ENCODE measurements at places on chromosomes 16 and 17.

DNA sequence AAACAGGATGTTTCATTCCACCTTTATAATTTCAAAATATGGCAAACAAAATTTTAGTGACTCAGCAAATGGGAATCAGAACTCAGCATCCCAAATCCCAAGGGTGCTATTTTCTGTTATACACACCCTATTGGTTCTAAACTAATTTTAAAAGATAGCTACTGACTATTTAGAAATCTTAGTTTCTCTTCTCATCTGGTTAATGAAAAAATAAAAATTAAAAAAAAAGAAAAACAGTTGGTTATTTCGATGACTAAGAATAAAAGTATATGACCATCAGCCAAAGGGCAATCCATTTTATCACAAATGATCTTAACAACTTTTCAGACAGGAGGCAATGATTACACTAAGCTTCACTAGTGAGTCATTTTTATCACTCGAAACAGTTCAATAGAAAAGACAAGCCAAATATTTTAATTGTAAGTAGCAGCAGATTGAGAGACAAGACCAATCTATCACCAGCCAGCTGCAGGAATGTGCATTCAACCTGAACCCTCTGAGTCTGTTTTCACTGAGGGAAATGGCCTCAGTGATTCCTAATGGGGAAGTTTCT, 15.2 kb downstream of the PHLPP2 start:
- DNase-seq: no peak

DNA sequence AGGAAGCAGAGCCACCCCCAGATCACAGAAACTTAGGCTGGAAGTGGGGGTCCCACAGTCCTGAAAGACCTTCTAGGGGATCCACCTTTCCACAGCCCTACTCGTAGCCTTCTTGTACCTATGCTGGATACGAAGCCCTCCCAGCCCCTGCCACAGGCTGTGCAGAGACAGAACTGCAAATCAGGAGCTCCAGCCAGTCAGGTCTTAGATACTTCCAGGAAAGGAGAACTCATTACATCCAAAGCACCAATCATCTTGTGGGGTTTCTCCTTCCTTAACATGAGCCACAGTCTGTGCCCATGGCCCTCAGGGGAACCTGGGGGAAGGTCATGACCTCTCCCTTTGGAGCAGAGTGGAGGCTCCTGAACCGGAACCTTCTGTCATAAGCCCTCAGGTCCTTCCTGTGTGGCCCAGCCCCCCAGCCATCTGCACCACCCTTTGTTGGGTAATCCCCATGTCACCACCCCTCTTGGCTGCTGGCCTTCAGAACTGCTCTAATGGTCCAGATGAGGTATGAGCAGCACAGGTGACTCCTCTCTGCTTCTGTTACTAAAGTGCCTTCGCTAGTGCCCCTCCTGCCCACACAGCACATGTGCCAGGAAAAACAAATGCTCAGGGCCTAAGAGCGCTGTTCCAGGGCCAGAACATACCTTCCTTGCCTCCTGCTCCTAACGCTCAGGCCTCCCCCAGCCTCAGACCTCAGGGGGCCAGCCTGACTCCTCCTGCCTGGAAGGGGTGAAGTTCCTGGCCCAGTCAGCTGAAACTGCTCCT, 14.6 kb downstream of the SRCIN1 start:
- no peak for DNase-seq

- no peak for DNase-seq
Measured at GRCh38 chr17:41504246-41504977, 1.0 kb downstream of the KRT13 start.

DNA sequence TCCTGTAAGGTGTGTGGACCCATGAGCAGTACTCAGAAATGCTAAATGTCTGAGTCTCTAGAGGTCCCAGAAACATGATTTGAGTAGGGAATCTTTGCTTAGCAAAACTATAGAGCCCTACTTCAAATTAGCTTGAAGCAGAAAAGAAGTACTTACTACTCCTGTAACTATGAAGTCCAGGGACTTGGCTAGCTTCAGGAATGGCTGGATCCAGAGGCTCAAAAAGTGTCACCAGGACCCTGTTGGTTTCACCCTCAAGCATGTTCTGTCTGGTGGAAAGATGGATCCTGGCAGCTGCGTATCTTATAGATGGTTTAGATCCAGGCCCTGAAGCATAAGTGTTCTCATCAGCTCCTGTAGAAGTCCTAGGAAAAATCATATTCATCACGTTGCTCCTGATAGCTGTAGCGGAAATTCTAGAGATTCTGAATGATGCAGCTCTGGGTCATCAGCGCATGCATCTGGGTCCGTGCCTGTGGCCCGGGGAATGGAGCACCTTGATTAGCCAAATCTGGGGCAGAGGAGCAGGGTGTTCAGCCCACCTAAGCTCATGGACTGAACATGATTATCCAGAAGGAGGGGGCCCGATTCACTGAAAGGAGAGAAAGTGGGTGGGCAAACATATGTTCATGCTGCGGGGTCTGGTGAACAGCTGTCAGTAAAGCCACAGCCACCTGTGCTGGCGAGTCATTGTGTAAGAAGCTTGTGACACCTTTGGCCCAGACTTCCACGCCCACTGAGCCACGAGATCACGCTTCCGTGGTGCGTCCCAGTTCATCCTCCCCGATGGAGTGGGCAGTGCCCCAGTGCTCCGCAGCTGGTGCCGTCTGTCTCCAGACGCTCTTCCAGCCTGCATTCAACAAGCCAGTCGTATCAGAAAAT, 260.6 kb downstream of the CPPED1 start:
- DNase-seq: no peak

GRCh38 chr17:3688852-3689261, 7.1 kb downstream of the P2RX5 start:
- no peak for DNase-seq

GRCh38 chr16:4746991-4747574, 12.7 kb downstream of the DNAAF8 start:
- no peak for DNase-seq

GRCh38 chr17:43402078-43402477, 3.3 kb downstream of the ARL4D start:
- DNase-seq: no peak

DNA sequence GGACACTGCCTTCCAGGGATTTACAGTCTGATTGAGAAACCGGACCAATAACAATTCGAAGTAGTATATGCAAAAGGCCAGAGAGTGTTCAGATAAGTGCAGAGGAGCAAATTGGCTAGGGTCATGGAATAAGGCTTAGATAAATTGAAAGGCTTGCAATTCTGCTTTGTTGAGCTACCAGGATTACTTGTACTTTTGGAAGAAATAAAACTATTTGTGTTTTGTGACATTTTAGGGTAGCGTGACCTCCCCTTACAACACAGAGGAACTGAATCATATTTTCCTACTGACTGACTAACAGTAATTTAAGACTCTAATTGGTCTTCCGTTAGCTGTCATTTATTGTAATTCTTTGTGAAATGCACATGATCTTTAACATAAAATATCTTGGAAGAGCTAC, 104.7 kb downstream of the PITPNC1 start:
- DNase-seq: no peak

GRCh38 chr16:87822108-87822970, 47.0 kb downstream of the SLC7A5 start:
- no peak for DNase-seq

GRCh38 chr17:78496311-78496710, 80.9 kb downstream of the DNAH17 start:
- no peak for DNase-seq

DNA sequence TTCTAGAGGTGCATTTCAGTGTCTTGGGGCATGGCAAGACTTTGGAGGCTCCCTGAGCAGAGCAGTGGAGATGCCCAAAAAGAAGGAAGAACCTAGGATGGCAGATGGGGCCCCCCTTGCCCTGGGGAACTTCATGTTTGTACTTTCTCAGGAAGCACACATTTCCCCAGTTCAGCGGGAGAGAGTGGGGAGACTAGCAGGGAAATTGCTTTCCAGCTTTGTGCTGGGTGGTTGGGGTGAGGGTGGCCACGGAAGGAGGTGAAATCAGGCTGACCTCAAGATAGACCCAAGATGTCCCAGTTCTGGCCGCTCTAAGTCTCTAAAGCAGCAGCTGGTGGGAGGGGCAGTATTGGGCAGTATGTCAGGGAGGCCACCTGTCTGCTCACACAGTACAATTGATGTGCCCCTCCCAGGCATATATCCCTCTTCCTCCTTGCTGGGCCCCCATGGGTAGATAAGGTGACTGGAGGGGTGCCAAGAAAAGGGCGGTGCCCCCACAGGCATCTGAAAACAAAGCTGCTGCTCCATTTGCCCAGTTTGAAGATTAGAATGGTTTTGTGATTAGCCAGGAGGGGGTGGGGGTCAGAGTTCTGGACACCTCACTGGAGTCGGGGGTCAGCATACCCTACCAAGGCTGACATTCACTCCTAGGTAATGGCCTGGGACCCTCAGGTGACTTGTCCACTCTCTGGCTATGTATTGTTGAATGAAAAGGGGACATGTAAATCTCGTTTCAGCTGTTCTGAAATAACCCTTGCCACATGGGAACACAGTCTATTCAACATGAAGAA, 17.1 kb upstream of the NAGLU start:
- no peak for DNase-seq

DNA sequence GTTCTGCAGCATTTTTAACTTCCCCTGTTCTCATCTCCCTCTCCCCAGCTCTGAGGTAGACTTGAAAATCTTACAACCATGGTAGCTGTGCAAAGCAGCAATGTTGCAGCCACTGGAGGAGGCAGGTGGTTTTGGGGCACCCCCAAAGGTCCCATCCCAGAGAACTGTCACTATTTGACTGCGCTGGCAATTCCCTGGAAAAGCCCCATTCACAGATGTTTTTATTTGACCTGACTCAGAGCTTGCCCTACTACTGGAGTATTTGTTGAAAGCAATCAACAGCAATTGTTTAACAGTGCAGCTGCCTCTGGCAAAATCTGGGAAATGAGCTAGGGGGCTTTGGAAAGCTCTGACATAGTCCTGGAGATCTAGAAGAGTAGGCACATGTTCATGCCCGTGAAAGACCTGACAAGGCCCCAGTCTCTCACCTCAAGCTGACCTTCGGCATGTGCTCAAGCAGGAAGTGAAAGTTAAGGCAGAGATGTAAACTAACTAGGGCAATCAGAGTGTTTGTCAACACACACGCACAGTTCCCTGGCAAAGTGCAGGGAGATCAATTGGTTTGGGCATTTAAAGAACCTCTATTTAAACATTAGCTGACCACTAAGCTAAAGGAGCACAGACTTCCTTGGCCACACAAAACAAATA, 19.7 kb upstream of the PIK3R5 start:
- DNase-seq: no peak

GRCh38 chr17:32504166-32504990, 17.6 kb downstream of the CDK5R1 start:
- DNase-seq: no peak

DNA sequence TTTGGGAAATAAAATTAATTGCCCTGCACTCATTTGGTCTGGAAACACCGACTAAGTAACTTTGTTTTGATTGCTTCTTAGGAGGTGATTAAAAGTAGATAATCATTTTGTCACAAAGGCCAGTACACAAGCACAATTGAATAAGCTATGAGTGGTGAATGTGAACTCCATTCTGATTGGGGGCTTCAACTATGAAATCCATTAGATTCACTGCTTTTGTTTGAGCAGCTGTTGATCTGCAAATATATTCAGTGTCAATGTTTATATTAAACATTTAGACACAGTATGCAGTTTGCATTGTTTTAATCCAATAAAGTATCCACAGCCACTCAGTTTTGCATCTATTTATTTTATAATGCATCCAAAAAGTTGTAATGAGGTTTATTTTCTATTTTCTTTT, 817.5 kb downstream of the CDH11 start:
- DNase-seq: no peak

DNA sequence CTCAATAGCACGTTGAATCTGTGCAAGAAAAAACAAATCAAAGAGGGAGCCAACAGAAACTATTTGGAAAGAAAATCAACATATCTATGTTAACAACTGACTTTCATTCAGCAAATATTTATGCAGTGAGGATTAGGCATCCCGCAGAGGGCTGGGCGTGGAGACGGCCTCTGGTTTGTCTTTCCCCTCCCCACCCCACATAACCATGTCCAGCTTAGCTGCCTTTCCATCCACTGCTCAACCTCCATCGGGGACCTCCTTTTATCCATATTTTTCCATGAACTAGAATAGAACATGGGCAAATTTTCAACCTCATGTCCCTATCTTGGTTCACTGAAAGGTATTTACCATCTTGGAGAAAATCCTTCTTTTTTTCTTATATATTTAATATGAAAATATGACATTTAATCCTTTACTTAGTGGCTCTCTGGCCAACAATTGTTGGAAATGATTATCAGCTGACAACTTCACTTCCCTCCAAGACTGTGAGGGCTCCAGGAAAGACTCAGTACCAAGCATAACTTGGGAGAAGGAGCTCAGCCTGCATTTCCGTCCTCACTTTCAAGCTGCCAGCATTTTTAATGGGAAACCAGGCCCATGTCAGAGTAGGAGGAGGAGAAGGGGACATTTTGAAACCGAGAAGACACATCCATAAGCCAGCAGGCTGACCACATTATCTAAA, 462.6 kb upstream of the MAF start:
- no peak for DNase-seq

DNA sequence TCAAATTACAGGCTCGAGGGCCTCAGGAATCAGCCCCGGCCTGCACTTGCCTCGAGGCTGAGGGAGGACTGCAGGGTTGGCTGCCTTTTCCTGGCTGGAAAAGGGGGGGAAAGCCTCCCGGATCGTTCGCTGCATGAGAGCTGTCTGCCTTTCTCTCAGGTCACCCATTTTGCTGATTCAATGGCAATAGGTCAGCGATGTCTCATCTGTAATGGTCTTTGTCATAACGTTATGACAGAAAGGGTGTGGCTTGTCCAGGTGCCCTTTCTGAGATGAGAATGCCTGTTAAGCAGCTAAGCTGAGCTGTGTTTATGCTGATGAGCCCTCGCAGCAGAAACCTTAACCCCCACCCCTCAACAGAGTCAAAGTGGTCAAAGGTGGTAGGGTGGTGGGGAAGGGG, 81.8 kb downstream of the AKAP1 start:
- DNase-seq: no peak

GRCh38 chr16:70267516-70267915, 15.8 kb upstream of the EXOSC6 start:
- DNase-seq: peak; percentile 45
